ENCODE measurements at places on chromosomes 2 and 18. TPM values are rescaled to one million over a fixed set of nuclear protein-coding genes. Genes with fewer than 3 reads are reported as not detected.

The FOXD4L1 gene
- 0.40 TPM for total RNA-seq

The RGPD3 gene
- total RNA-seq, result 0.20 TPM

The ABHD1 gene
- total RNA-seq, result 1.2 TPM

The CDH20 gene
- total RNA-seq, result not detected

The IL18RAP gene
- total RNA-seq, result not detected

The RUFY4 gene
- total RNA-seq, result not detected

The ALPI gene
- not detected for total RNA-seq

The USP40 gene
- total RNA-seq, result 22.4 TPM

The CCDC121 gene
- 4.0 TPM for total RNA-seq

The XIRP2 gene
- not detected for total RNA-seq

The ANKRD30BL gene
- not detected for total RNA-seq

The ACTG2 gene
- total RNA-seq, result not detected

The FEV gene
- total RNA-seq, result not detected

The SIX2 gene
- 0.10 TPM for total RNA-seq

The SPATA3 gene
- total RNA-seq, result not detected

The DPYSL5 gene
- 6.8 TPM for total RNA-seq

The LRRFIP1 gene
- 93.6 TPM for total RNA-seq

The MOGAT1 gene
- total RNA-seq, result not detected

The FSHR gene
- not detected for total RNA-seq

Measured in A549 treated with CORT108297 at 1 μM for 4 hours (cell line).